NCI-H187 (cell line): ENCODE measurements at places on chromosomes 1 and 21.

DNA sequence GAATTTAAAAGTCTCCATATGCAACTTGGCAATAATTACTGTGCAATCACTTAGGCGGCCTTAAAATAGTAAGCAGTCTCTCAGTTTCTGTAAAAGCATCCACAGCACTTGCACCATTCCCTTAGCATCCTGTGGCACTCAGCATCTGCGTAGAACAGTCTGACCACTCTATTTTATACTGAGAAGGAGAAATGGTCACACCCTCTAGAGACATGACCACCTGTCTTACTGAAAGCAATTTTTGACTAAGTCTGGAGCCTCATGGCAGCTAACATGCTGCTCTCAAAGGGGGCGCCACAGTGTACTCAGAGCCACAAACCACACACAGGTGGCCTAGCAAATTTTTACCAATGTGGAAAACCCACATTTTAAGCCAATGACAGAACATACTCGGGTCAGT lies 62.0 kb downstream of the KCNK1 start:
- no peak for DNase-seq

DNA sequence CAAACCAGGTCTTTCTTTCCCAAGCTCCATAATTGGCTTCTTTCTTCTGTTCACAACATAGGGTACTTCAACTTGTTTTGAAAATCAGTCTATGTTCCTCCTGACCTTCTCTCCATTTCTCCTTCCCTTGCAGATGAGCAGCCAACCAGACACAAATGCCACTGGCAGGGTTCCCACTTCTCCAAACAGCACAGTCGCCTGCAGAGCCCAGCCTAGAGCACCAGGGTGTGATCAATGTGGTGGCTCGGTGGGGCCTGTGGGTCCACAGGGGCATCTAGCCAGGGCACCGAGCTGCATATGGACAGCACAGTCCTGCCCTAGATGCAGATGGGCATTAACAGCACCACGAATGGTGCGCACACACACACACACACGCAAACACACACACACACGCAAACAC lies 112.8 kb downstream of the NPHP4 start:
- DNase-seq: no peak

GRCh38 chr1:88877911-88878310 lies 13.5 kb downstream of the GTF2B start:
- DNase-seq: no peak

DNA sequence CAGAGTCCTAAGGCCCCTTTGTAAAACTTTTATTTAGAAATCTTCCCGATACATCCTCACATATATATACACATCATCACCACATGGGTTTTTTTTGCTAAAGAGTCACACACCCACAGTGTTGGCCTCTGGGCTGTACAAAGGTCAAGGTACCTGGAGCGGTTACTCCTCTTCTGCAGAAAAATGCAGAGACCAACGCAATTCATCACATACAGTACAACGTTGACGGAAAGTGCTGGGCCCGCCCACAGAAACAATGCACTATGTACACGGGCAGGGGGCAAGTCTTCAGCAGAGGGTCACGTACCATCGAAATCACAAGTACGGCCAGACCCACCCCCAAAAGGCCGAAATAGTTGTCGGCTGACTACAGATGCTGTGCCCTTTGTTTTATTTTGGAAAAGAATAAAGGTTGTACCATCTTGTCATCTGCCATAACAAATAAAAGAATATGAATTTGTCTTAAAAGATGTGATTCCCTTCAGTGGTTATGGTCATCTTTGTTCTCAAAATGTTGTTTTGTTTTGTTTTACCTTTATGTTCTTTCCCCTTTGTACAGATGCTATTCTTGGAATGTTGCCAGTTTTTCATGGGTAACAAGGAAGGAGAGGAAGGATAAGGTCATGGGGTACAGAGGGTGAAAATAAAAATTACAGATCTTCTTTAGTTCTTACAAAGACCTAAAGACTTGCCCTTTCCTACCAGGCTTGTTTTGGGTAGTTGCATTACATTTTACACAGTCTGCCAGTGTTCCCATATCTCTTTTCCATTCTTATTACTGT lies 15.6 kb downstream of the TAL1 start:
- DNase-seq: no peak

DNA sequence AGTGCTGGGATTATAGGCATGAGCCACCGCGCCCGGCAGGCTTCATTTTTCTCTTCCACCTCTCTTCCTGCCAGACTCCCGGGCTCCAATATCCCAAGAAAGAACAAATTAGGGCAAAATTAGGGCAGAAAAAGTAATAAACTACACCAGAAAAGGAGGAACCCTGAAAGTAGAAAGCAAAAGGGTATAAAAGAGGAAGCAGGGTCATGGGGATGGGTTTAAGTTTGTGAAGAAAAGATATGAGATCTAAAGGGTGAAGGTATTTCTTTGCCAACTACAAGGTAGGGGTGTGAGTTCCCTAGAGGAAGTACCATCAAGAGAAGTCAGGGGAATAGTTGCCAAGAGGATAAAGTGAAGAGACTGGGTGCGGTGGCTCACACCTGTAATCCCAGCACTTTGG lies 9.9 kb downstream of the PTPN22 start:
- no peak for DNase-seq

- DNase-seq: no peak
These were observed 15.5 kb upstream of the CELA3B start for GRCh38 chr1:21961337-21961736.

DNA sequence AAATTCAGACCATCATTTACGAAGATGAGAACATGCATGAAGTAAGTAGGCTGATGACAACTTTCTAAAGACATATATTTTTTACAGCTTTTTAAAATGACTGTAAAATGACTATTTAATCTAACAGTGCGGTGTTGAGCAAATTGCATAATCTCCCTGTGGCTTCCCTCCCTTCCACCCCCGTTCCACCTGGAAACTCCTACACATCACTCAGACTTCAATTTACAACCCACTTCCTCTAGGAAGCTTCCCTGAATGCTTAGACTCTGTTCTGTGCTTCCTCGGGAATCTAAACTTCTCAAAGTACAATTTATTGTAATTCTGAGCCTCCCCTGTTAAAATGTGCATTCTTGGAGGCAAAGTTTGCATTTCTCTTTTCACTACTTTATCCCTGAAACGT lies 354.9 kb downstream of the DPYD start:
- DNase-seq: no peak

GRCh38 chr1:220241072-220241663 lies 31.1 kb downstream of the RAB3GAP2 start:
- DNase-seq: no peak

- DNase-seq: no peak
These were observed 247.6 kb downstream of the TGFB2 start for GRCh38 chr1:218592688-218593087.

DNA sequence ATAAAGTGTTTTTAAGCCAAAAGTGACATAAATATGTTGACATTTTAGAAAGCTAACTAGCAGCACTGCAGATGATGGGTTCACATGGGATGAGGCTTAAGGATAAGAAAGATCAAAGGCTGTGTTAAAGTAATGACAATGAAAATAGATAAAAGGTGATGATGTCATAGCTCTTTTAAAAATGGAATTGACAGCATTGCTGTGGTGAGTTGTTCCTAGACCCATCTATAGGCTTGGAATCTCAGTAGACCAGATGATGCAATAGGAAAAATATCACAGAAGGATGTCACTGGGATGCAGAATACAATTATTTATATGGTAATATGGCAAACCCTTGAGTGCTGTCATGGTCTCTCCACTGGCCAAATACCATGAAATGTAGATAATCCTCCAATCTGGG lies 286.0 kb downstream of the PLA2G4A start:
- DNase-seq: no peak

DNA sequence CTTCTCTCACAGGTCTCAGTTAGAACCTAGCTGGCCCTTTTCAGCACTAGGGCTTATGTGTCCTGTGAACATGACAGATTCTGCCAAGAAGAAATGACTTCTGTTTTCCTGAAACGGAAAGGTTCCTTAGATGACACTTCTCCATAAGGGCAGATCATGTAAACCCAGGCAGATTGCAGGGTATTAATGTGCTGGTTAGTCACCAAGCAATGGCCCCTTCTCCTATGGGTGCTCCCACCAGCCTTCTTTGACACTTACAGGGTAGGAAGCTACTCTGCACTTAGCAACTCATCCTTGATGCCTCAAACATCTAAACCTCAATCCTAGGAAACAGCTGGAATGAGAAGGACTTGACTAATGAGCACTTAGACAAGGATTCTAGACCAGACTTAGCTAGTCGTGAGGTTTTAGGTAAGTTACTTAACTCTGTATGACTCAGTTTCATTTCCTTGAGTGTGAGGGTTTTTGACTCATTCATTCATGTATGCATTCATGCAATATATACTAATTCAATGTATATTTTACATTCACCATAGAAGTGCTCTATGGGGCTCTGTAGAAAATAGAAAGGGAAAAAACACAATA lies 74.1 kb upstream of the PLXNA2 start:
- no peak for DNase-seq

DNA sequence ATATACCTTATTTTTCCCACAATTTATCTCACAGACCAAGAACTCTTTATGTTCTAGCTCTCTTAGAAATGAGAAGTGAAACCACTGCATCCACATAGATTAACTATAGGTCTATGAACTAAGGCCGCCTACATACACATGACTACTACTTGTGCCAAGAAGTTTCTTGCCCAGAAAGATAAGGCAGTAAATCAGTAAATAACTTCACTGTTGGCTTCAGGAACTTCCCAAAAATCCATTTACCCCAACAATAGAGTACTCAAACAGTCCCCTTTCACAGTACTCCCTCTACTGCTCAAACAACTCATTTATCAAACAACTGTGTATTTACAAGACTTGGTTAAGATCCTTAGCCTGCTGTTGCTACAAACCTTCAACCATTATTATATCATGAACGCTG lies 96.5 kb downstream of the NME7 start:
- no peak for DNase-seq

DNA sequence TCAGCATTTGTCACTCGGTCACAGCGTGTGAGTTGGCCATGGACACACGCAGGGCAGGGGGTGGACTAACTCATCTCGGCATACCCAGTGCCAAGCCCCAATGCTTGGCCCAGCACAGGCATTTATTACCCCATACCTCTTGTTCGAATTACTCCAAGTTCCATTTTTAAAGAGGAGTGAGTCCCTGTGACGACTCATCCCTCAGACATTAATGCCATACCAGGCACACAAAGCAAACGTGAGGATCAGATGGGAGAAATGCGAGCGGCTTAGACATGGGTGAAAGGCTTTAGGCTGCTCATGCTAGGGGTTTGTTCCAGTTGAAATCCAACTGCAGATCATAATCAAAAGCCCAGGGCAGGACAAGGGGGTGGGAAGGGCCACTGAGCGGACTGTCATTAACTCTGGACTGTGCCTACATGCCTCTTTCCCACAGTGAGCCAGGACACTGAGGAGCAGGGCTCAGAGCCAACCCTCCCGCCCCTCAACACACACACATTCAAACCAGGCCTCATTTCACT lies 118.5 kb upstream of the NGF start:
- no peak for DNase-seq

GRCh38 chr1:206000641-206001339 lies 2.4 kb downstream of the RAB7B start:
- no peak for DNase-seq

GRCh38 chr1:116375148-116375886 lies 2.3 kb downstream of the ATP1A1 start:
- DNase-seq: no peak

DNA sequence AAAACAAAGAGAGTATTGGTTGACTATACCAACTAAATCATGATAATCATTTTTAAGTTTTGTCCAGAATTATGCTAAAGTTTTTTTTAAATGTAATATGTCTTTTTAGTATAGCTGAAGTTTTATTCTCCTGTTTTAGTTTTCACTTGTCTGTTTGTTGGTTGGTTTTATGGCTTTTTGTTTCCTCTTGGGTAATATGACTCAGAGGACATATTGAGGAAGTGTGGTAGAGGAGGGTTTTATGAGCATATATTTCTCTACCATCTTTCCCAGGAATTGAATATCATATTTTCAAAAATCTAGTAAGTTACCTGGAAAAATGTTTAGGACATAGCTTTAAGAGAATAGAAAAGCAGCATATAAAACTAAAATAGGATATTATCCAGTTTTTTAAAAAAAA lies 68.6 kb upstream of the MCOLN3 start:
- no peak for DNase-seq

DNA sequence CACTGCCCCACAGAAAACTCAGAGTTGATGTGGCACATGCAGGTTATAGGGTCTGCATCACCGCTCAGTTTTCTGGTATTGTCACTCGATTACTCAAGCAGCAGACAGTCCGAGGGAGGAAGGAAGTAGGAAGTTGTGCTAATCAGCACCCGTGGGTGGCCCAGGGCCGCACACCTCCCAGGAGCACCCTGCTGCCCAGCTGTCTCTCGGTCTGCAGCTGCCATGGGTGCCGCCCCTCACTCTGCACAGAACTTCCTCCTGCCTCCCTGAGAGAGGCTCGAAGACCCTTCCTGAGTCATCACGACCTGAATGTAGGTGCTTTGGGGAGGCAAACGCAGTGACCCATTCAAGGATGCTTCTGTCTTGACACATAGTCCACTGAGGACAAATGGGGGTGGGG lies 4.2 kb upstream of the TFF3 start:
- DNase-seq: no peak

GRCh38 chr1:76620371-76620770 lies 246.9 kb upstream of the ST6GALNAC5 start:
- DNase-seq: no peak

- DNase-seq: no peak
These were observed 2.8 kb upstream of the MTF2 start for GRCh38 chr1:93076268-93076667.

DNA sequence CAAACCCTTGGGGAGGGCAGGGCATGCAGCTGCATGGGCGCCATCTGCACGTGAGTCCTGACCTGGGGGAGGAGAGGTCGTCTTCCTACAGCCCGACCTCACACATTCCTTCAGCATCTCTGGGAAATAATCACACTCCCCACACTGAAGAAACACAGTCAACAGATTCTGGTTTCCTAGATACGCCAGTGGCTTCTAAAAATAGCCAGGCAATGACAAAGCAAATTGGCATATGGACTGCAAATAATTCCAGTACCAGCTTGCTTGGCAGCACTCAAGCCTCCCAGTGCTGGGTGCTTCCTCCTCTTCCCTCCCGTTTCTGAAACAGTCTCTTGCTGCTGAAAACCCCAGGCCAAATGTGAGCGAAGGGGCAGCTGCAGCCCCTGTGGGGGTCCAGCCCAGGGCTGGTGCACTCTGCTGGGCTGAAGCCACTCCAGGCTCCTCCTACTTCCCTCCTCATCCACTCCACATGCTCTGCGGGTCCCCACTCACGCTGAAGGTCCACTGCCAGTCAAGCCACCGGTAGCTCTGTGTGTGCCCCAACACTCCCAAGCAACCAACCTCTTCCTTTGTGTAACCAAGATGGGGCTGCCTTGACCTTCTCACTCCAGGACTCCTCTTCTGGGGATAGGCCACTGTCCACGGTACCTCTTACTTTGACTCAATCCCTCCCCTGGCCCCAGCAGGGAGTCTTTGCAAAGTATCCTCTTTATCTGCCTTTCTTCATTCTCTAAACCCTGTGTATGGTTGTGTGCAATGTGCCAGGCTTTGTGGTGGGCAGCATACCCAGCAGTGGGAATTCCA lies 69.0 kb downstream of the KCND3 start:
- DNase-seq: peak; percentile 10

DNA sequence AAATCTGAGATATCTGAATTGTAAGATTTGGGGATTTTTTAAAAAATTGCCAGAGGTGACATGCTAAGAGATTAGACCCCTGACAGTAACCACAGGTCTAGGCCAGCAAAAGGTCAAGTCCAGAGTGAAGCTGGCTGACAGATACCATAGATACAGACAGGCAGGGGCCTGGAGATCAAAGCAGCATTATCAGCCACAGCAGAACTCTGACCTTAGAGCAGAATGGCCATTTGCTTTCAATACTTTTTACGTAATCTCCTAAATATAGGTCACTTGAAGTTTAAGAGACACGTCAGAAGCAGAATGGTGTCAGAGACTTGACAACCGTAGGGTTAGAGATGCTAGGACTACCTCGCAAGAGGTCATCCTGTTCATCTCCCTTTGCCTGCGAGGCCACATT lies 40.8 kb upstream of the RXRG start:
- DNase-seq: no peak
